Left ventricle myocardium superior (tissue), 1 donor: ENCODE measurements at places on chromosomes 2 and 18. TPM values are rescaled to one million over a fixed set of nuclear protein-coding genes. Genes with fewer than 3 reads are reported as not detected.

- DNase-seq, result no peak
These were observed 342.9 kb downstream of the SPAG16 start for GRCh38 chr2:213627054-213627710.

DNA sequence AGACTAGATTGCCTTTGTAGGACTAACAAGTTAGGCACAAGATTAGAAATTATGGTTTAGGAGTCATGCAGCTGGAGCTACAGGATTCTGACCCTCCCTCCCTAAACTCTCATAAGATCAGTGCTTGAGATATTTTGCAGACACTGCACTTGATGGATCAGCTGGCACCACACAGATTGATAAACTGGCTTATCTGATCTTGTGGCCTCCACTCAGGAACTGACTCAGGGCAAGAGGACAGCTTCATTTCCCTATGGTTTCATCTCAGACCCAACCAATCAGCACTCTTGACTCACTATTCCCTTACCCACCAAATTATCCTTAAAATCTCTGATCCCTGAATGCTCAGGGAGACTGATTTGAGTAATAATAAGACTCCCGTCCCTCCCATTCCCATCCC, 152.3 kb downstream of the DIS3L2 start:
- no peak for DNase-seq

- DNase-seq, result no peak
These were observed 54.3 kb upstream of the HK2 start for GRCh38 chr2:74779587-74780135.

GRCh38 chr2:48343571-48344440, 186.1 kb upstream of the STON1 start:
- no peak for DNase-seq

DNA sequence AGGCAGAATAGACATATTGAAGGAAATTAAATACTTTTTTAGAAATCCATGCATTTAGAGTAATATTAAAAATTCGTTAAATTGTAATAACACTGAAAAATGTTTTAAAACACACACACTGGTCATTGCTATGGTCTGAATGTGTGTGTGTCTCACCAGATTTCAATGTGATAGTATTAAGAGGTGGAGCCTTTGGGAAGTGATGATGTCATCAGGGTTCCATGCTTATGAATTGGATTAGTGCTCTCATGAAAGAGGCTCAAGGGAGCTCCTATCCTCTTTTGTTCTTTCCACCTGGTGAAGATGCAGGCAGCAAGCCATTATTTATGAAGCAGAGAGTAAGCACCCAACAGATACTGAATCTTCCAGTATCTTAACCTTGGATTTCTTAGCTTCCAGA, 441.8 kb downstream of the CDH2 start:
- no peak for DNase-seq

DNA sequence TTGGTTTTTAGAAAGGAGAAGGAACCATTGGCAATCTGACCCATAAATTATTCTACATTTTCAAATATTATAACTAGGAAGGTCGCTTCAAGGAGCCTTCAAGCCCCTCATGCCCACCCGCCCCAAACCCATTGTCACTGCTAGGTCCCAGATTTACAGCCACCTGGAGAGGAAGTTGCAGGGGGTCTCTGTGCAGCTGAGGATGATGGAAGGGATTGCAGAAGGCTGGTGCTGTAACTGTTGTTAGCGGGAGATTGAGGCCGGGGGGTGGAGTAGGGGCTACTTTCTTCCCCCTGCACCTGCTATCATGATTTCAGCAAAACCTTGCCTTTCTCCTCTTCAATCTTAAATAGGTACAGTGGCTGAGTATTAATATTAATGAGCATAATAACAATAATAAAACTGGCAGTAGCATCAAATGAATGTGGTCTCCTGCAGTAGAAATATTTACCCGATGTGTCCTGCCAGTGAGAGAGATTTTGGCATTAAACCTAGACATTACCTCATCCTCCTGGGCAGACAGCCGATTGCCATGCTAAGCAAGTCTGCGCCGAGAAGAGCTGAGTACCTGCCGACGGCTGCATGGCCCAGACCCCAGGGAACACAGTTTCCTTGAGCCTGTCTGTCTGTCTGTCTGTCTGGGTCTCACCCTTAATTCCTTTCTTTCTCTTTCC, 225.4 kb downstream of the FAM210A start:
- DNase-seq, result peak; percentile 72

DNA sequence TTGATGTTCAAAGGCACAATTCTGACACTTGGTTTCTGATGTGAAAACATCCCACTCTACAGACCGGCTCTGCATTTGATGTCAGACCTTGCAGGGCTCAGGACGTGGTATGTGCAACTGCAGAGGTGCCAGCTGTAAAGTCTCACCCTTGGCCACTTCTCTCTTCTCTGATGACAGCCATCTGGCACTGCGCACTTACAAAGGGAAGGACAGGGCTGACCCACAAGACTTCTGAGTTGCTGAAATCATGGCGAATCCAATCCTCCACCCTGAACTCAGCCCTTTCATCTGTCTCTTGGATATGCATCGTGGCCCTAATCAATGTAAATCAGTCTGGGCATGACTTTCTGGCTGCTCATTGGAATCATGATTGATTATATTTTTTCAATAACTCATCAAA, 82.5 kb downstream of the SEPTIN10 start:
- DNase-seq, result no peak

DNA sequence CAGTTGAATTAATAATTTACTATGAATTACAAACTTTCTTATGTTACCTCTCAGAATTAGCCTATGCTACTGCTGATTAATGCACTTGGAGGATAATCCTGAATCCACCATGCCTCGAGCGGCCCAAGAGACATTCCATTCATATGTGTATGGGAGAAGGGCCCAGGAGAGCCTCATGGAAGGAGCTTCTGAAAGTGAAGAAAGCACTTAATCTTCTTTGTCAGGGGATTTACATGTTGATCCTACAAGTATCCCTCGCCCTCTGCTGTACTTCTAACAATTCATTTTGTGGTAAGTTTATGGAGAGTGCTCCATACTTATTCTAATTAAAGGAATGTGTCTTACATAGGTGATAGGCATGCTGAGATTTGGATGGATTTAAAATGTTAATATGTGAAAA, 1189.1 kb upstream of the NXPH2 start:
- DNase-seq, result no peak

DNA sequence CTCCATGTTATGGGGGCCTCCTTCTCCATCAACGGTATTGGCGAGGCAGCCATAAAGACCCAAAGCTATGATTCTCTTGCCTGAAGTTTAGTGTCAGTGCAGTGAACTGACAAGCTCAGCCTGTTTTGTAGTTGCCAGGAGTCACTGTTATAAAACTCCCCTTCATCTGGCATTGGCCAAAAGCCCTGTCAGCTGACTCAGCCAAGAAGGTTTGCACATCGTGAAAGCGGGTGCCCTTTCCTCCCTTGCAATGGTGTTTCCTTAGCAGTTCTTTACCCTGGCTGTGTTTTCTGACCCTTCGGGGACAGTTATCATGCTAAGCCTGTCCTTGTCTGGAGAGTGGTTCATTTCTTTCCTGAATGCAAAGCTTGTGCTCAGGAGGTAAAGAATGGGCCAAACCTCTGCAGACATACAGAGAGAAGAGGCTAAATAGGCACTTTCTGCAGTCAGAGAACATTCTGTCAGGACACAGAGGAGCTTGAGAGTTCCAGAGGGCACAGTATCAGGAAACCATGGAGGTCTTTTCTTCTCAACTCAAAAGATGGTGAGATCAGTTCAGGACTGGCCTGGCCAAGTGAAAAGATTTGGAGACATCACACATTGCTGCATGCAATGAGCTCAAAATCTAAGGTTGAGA, 414.2 kb downstream of the ZNF521 start:
- no peak for DNase-seq

DNA sequence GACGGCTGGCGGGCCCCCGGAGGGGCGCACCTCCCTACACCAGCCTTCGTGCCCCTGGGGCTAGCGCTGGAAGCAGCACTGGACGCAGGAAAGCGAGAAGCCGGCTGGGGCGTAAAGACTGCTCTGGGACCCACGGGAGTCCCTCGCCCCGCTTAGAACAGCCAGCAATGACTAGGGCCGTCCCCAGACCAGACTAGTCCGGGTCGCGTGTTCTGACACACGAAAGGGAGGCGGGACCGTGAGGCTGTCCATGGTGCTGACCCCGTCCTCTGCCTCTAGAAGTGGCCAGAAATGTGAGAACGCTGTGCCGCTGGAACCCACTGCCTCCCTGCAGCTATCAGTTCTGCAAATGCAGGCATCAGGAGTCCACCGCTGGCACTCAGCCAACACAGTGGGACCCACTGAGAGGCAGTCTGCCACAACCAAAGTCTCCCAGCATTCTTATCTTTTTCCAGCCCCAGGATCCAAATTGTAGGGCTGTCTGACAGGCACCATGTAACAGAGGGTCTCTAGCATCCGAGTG, at the start of gene UCN:
UCN (minus strand) TSS at position 87 of the 523 bp plus-strand sequence. CDS start 550 bp downstream, outside the sequence.
- DNase-seq, result peak; percentile 64

GRCh38 chr18:38575648-38576047, 1010.0 kb upstream of the CELF4 start:
- no peak for DNase-seq

DNA sequence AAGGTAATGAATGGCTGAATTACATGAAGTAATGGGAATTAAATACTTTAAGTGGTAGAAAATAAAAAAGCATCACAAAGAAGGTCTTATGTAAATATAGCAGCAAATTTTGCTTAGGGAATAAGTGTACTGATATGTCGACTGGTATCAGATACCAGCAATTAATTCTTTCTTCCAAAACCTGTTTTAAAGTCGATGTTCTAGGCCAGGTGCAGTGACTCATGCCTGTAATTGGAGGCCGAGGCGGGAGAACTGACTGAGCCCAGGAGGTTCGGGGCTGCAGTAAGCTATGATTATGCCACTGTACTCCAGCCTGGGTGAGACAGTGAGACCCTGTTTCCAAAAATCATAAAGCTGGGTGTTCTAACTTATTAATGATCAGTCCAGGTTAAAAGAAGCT, 30.3 kb downstream of the SP3 start:
- no peak for DNase-seq

DNA sequence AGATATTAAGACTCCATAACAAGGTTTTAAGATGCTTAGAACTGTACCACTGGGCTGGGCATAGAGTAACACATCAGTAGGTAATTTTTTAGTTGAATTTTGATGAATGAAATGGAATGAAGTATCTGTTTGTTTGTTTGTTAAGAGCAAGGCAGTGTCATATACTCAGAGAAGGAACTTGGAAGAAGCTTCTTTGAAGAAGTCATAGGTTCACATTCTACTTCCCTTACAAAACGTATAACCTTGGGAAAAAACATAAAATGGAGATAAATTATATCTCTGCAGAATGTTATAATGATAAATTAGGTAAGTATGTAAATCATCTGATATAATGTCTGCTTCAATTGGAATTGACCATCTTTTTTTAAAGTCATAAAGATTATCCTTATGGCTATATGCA, 122.1 kb upstream of the SLC39A10 start:
- DNase-seq, result no peak

GRCh38 chr2:216477283-216478035, 21.2 kb upstream of the RPL37A start:
- no peak for DNase-seq

GRCh38 chr2:120871016-120871635, 135.5 kb downstream of the GLI2 start:
- DNase-seq, result peak; percentile 18

DNA sequence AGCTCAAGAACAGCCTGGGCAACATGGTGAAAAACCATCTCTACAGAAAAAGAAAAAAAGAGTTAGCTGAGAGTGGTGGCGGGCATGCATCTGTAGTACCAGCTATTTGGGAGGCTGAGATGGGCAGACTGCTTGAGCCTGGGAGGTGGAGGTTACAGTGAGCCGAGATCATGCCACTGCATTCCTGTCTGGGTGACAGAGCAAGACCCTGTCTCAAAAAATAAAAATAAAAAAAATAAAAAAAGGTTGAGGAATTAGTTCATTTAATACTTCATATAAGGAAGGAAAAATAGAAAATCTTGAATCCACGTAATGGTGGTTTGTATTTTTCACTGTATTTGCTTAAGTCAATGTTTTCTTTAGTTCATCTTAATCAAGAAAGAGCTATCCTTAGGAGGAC, 241.7 kb downstream of the TGIF1 start:
- no peak for DNase-seq

DNA sequence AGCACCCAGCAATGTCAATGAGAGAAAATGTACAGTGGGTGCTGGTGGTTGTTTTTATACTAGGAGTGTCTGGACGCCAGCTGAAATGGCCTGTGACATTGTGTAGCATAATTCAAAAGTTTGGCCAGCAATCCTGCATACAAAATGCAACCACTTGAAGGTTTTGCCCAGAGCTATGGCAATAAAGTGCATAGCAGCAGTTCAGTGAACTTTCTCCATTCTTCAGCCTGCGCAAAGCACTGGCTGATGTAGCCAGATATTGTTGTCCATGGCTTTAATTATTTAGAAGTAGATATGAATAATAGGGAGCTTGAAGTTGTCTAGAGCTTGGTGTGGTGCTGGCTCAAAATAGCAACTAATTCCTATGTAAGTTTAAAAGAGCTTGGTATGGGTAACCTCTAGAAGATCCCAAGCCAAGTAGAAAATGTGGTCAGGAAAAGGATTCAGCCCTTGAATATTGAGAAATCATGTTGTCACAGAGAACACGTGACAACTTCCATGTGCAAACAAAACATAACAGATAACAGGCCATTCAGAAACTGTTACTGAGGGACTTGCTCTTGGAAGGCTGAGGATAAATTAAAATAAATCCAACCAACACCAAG, 33.3 kb upstream of the PGAP1 start:
- DNase-seq, result no peak

DNA sequence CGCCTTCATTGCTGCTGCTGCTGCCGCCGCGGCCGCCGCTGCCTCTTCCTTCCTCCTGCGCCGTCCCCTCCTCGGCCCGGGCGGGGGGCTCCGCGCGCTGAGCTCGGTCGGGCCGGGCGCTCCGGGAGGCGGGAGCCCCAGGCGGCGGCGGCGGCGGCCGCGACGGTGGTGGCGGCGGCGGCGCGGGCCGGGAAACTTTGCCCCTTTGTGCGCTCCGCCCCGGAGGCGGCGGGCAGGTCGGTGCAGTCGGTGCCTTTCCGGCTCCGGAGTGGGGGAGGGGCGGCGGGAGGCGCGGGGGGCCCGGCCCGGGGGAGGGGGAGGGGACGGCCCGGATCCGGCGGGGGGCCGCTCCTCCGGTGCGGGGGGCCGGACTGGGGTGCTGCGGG, 205 bp downstream of the TET3 start:
- DNase-seq, result peak; percentile 74

DNA sequence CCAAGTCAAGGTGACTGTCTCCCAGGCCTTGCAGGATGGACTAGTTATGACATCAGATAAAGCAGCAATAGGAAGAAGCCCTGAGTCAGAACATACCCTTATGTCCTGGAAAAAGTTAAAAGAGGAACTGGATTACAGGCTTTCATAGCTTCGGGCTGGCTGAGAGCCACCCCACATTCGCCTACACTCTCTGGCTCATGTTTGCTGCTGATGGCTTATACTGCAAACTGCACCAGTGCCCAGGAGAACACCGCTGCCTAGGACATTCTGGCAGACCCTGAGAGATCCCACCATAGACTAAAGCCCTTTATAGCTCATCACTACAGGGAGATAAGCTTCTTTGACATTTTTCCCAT, 20.3 kb downstream of the SLC8A1 start:
- peak; percentile 75 for DNase-seq

The CENPA gene
- not detected for total RNA-seq

The NT5DC4 gene
- not detected for total RNA-seq

The RAB17 gene
- 3.2 TPM for total RNA-seq

The RTP5 gene
- total RNA-seq, result not detected

The TEX51 gene
- not detected for total RNA-seq

The MOCOS gene
- 0.27 TPM for total RNA-seq
